ENCODE measurements at places on chromosomes 16 and 17.

DNA sequence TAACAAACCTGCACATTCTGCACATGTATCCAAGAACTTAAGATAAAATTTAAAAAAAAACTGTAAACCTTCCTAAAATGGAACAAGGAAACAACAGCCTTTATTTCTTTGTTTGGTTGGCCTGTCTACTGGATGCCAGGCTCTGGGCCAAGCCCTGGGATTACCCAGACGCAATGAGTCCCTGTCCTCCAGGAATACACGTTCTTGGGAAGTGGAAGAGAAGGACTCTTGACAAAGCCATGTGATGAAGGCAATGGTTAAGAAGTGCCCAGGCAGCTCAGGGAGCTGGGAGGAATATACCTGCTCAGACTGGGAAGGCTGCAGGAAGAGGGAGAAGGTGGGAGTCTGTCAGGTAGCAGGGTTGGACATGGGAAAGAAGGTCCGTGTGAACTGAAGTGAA, 115.4 kb downstream of the AXIN2 start:
- no peak for DNase-seq

- DNase-seq: no peak
Measured at GRCh38 chr17:73182616-73183310, 10.1 kb upstream of the COG1 start.

GRCh38 chr17:68600067-68600930, 868 bp downstream of the FAM20A start:
- no peak for DNase-seq

- no peak for DNase-seq
Measured at GRCh38 chr16:28592511-28592910, 4.3 kb downstream of the SULT1A2 start.

- no peak for DNase-seq
Measured at GRCh38 chr16:23607726-23608125, 11.6 kb upstream of the NDUFAB1 start.

DNA sequence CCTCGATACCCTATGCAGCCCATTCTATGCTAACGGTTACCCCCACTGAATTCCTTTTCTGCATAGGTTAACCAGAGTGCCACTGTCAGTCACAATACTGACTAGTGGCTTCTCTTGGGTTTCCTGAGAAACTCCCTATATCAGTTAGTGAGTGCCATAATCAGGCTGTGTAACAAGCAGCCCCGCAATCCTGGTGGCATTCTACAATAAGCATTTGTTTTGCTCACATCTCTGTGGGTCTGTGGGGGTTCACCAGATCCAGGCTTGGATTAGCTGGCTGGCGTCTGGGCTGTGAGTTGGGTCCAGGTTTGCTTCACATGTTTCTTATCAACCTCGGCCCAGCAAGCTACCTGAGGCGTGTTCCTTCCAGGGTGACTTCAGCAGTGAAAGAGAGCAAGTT, 42.4 kb downstream of the TMEM235 start:
- DNase-seq: no peak

DNA sequence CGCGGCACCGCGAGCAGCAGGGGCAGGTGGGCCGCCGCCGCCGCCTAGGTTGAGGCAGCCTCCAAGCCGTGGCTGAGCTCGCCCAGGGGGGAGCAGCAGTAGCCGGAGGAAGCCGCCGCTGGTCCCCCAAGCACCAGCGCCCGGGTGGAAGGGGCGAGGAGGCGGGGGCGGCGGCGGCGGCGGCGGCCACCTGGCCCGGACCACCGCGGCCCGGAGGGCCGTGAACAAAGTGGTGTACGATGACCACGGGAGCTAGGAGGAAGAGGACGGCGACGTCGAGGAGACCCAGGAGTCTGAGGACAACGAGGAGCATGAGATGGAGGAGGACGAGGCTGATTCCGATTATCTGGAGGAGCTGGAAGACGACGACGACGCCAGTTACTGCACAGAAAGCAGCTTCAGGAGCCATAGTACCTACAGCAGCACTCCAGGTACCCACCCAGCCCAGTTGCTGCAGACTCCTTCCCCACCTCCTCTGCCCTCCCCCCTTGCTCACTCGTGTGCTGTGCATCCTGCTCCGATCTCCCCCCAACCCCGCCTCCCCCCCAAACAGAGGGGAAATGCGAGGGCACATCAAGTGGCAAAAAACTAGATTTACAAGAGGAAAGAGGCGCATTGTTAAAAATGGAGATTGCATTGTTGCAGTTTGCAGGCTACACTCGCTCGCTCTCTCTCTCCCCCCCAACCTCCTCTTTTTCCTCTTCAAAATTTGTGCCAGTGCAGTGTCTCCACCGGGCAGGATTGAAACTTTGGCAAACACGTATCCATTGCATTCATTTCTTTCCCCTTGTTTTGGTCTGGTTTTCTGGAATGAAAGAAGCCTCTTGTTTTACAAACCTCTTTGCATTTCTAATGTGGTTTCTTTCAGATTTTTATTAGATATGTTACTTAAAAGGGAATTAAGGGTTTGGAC, 41.8 kb upstream of the AMZ2 start:
- DNase-seq: no peak

DNA sequence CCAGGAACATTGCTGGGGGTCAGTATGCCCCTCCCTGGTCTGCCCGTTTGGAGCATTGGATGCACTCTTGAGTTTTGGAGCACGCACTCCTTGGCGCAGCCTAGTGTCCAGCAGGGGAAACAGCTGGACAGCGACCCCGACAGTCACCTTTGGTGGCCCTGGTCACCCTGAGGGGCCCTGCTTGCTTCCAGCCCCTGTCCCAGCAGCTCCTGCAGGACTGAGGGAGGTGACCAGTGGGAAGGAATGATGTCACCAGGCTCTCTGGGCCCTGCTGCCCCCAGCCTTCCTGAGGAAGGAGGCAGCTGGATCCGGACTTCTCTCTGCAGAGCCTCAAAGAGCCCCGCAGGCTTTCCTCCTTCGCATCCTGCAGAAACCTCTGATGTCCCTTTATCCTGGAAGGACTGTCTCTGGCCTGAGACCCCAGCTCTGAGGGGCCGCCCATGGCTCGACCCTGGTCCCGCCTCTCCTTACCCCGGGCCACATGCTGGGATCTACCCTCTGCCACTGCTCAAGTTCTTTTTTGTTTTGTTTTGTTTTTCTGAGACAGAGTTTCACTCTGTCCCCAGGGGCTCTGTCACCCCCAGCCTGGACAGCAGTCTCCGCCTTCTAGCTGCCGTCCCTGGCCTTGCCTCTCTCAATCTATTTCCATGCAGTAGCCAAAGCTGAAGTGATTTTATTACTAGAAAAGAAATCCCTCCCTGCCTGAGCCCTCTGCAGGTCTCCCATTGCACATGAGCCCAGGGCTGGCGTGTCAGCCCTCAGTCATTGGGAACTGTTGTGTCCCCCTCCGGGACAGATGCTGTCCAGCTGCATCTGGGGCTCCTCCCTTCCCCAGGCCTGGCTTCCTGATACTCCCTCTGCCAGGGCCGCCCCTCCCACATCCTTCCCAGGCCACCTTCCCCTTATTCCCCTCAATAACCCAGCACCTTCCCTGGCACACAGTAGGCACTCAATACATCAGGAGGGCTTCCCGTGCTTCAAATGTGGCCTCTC, 11.6 kb downstream of the ZSCAN10 start:
- DNase-seq: no peak

All from DMS153 (cell line).